ENCODE measurements at places on chromosomes 5 and 9. TPM values are rescaled to one million over a fixed set of nuclear protein-coding genes. Genes with fewer than 3 reads are reported as not detected.

SH3TC2 gene
- 1.3 TPM for total RNA-seq

MIGA2 gene
- 29.9 TPM for total RNA-seq

STC2 gene
- 2.7 TPM for total RNA-seq

ESM1 gene
- 0.38 TPM for total RNA-seq

PIP5K1B gene
- 10.1 TPM for total RNA-seq

IRX2 gene
- 44.2 TPM for total RNA-seq

PCSK5 gene
- 14.7 TPM for total RNA-seq

AQP3 gene
- 135 TPM for total RNA-seq

LCN6 gene
- 16.0 TPM for total RNA-seq

CNTLN gene
- 8.0 TPM for total RNA-seq

NIPSNAP3A gene
- total RNA-seq = 27.9 TPM

DUSP1 gene
- total RNA-seq = 172 TPM

NTRK2 gene
- 41.2 TPM for total RNA-seq

RASA1 gene
- 25.5 TPM for total RNA-seq

GRCh38 chr5:126099077-126099476, 324.1 kb upstream of the GRAMD2B start:
- H3K27ac ChIP-seq = no peak overlapping the region
- no peak overlapping the region for H3K4me3 ChIP-seq
- H3K27me3 ChIP-seq = no peaks in the 10 kb centered on the region
- no peak for DNase-seq
- H3K36me3 ChIP-seq = no peaks in the 10 kb centered on the region

DNA sequence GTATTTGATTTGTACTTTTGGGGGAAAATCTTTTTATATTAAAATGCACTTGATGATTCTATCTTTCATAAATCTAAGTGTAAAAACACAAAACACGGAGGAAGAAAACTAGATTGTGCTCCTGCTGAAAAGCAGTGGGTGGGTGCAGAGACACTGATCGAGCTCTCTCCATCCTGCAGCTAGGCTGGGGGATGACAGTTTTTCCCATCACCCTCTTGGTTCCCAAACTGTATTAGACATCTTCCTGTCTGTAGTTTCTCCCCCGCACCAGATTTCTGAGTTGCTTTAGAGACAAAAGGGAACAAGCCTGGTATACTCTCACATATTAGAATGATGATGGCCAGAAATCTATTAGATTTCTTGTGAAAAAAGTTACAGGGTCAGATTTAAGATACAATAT, 99.6 kb downstream of the FAM114A2 start:
- no peaks in the 10 kb centered on the region for H3K4me1 ChIP-seq
- no peak for DNase-seq
- no peaks in the 10 kb centered on the region for H3K36me3 ChIP-seq
- no peak overlapping the region for H3K27ac ChIP-seq
- H3K4me3 ChIP-seq = no peak overlapping the region
- no peaks in the 10 kb centered on the region for H3K27me3 ChIP-seq

DNA sequence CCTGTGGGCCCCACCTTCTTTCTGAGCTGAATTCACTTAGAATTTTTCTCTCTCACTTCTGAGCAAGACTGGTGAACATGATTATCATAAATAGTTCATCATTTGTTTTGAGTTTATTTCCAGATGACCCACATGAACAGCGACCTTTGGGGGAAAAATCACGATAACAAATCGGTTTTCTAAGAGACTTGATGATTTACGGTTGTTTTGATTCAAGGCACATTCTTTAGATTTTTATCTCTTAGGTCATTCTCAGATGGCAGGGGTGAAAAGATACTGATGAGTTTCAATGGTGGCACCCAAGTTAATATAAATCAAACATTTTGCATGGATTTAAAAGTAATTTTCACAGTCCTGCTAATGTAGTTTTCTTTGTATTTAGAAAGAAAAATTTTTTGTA, 95.1 kb downstream of the DMXL1 start:
- no peaks in the 10 kb centered on the region for H3K4me1 ChIP-seq
- no peaks in the 10 kb centered on the region for H3K27me3 ChIP-seq
- no peak overlapping the region for H3K27ac ChIP-seq
- H3K36me3 ChIP-seq = no peaks in the 10 kb centered on the region

DNA sequence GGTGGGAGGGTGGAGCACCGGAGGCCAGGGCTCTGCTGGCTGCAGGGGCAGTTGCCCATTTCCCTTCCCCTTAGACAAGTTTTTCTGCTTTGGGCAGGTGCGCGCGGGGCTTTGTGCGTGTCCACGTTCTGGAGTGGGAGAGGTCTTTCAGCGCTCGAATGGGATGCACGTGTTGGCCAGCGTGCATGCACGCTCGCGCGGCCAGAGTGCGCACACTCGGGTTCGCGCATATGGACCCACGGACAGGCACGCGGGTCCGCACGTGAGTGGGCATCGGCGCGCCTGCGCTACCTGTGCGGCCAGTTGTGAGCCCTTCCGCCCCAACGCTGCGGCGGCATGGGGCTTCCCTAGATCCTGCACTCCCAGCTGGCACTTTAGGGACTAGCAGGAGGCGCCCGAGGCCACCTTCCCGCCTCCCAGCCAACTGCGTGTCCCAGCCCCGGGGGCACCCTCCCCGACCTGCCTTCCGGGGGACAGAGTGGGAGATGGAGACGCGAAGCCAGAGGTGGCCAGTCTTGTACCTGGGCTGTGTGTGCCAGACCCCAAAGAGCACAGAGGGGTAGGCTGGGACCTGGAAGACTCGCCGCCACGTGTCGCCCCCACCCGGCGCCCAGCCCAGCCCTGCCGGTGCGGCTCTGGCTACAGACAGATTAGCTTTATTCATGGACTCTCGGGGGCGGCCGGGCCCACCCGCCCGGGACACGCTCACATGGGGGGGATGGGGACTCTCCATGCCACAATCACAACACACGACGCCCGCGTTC, 9.8 kb upstream of the GPRIN1 start:
- H3K36me3 ChIP-seq = no peaks in the 10 kb centered on the region
- DNase-seq = no peak
- no peak overlapping the region for H3K4me3 ChIP-seq
- peaks cover 17% of the 10 kb centered on the region for H3K27me3 ChIP-seq

- H3K4me1 ChIP-seq = no peaks in the 10 kb centered on the region
- H3K27ac ChIP-seq = no peak overlapping the region
- no peak overlapping the region for H3K4me3 ChIP-seq
- H3K27me3 ChIP-seq = no peaks in the 10 kb centered on the region
- no peak for DNase-seq
Observed at GRCh38 chr5:96031811-96032261, 70.2 kb upstream of the ELL2 start.

DNA sequence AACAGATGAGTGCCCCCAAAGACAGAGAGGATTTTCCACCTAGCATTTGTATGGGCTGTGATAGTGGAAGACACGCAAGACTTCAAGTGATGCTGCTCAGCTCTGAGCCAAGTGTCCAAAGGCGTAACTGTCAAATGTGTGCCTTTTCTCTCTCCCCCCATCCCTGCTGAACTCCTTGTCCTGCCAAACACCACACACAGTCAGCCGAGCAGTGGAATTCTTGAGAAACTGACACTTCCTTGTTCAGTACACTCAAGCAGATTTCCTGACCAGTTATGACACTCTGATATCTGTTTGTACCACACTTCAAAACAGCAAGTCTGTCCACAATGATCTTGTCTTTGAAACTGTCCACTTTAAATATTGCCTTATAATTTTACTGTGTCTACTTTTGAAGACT, 166.4 kb downstream of the PIK3R1 start:
- no peaks in the 10 kb centered on the region for H3K36me3 ChIP-seq
- no peaks in the 10 kb centered on the region for H3K27me3 ChIP-seq
- H3K4me3 ChIP-seq = no peak overlapping the region

DNA sequence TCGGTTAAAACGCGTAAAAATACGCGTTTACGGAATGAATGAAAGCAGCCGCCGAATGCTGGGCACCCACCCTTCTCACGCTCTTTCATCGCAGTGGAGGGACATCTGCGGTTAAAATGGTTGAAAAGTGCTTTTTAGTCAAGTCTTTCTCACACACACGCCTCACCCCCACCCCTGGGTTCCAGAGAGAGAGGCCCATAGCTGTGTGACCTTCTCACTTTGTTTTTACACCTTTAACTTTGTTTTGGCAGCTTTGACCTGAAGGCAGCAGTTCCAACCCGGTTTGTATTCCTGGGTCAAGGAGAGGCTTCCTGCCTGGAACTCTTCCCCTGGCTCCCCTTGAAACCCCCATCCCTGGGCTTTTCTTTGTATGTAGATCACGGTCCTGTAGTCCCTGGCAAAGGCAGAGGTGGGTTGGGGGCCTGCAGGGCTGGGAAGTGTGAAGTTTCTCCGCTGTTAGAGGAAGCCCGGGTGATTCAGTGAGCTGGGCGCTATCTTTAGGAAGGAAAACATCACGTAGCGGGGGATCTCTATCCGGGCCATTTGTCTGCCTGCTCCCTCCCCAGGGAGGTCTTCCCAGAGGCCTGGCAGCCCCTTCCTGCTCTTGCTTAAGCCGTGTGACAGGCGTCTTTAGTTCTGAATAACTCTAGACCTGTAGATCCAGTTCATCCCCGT, 29.6 kb downstream of the SPRY4 start:
- no peak overlapping the region for H3K27ac ChIP-seq
- no peaks in the 10 kb centered on the region for H3K4me1 ChIP-seq
- no peak for DNase-seq
- H3K4me3 ChIP-seq = no peak overlapping the region

- H3K4me1 ChIP-seq = no peaks in the 10 kb centered on the region
- no peak overlapping the region for H3K27ac ChIP-seq
- no peaks in the 10 kb centered on the region for H3K27me3 ChIP-seq
- H3K4me3 ChIP-seq = no peak overlapping the region
- DNase-seq = no peak
- H3K36me3 ChIP-seq = no peaks in the 10 kb centered on the region
Observed at GRCh38 chr5:144812763-144813162, 642.1 kb downstream of the KCTD16 start.

- no peak overlapping the region for H3K4me3 ChIP-seq
- H3K4me1 ChIP-seq = peaks cover 34% of the 10 kb centered on the region
- H3K36me3 ChIP-seq = no peaks in the 10 kb centered on the region
- peak overlapping the region; percentile 39 for H3K27ac ChIP-seq
- DNase-seq = no peak
Observed at GRCh38 chr5:173746047-173746646, 129.7 kb upstream of the BOD1 start.

GRCh38 chr5:163473635-163474243, 13.3 kb downstream of the HMMR start:
- no peaks in the 10 kb centered on the region for H3K4me1 ChIP-seq
- H3K36me3 ChIP-seq = no peaks in the 10 kb centered on the region

GRCh38 chr9:122228568-122229484, at the start of gene LHX6:
LHX6 (minus strand) TSS chr9:122228957; CDS start chr9:122228740, 217 bp downstream.
- H3K27me3 ChIP-seq = peaks cover 60% of the 10 kb centered on the region
- H3K27ac ChIP-seq = no peak within 1 kb of the TSS
- peak within 1 kb of the TSS; percentile 37 for H3K4me3 ChIP-seq

DNA sequence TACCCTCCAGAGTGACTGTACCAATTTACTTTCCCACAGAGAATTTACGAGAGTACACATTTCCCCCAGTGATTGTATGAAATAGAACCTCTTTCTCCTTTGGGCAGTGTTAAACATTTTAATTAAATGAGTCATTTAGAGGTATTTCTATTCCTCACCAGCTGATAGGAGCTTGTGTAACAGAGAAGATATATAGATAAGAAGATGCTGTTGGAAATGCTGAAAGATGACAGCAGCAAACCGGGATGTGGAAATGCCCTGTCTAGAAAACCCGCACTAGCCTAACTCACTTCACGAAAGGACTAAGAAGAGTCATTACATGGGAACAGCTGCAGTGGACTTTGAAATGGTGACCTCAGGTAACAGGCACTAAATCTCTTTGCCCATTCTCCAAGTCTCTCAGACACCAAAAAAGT, 68.3 kb downstream of the LPAR1 start:
- no peak for DNase-seq
- no peak overlapping the region for H3K27ac ChIP-seq
- no peaks in the 10 kb centered on the region for H3K27me3 ChIP-seq
- H3K36me3 ChIP-seq = no peaks in the 10 kb centered on the region
- H3K4me3 ChIP-seq = no peak overlapping the region

GRCh38 chr9:19116107-19116790, 11.0 kb downstream of the PLIN2 start:
- H3K36me3 ChIP-seq = peaks cover 56% of the 10 kb centered on the region
- no peaks in the 10 kb centered on the region for H3K4me1 ChIP-seq
- H3K4me3 ChIP-seq = no peak overlapping the region
- no peak for DNase-seq
- no peak overlapping the region for H3K27ac ChIP-seq

DNA sequence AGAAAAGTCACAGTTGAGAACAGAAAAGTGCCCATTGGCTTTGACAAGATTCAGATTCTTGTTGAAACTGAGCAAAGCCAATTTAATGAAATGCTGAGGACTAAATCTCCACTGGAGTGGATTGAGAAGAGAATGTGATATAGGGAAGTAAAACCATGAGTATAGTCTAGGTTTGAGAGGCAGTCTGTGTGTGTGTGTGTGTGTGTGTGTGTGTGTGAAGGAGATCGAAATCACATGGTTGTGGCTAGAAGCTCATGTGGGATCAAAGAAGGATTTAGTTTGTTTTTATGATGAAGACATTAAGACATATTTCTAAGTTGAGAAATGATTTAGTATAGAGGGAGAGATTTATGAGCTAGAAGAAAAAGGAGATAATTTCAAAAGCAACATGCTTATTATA, 275.7 kb upstream of the DAB2 start:
- H3K4me3 ChIP-seq = no peak overlapping the region
- H3K36me3 ChIP-seq = no peaks in the 10 kb centered on the region
- H3K4me1 ChIP-seq = no peaks in the 10 kb centered on the region
- no peaks in the 10 kb centered on the region for H3K27me3 ChIP-seq
- DNase-seq = no peak

- no peaks in the 10 kb centered on the region for H3K4me1 ChIP-seq
- no peak overlapping the region for H3K27ac ChIP-seq
- no peaks in the 10 kb centered on the region for H3K36me3 ChIP-seq
- no peak for DNase-seq
- no peak overlapping the region for H3K4me3 ChIP-seq
Observed at GRCh38 chr5:87347272-87347671, 65.5 kb downstream of the CCNH start.

- H3K27ac ChIP-seq = no peak overlapping the region
- H3K27me3 ChIP-seq = no peaks in the 10 kb centered on the region
- no peak overlapping the region for H3K4me3 ChIP-seq
- no peak for DNase-seq
- no peaks in the 10 kb centered on the region for H3K4me1 ChIP-seq
Observed at GRCh38 chr5:45491368-45491767, 204.8 kb downstream of the HCN1 start.

DNA sequence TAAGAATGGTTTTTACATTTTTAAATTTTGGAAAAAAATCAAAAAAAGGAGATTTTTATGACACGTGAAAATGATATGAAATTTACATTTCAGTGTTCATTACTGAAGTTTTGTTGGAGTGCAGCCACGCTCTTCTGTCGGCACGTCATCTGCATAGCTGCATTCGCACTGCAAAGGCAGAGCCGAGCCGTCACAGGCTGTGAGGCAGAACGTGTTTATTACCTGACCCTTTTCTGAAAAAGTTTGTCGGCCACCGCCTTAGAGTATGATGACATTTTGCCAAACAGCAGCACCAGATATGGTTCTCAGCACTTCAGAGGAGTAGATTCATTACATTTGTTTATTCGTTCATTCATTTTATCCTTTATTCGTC, 24.1 kb downstream of the HRH2 start:
- H3K27me3 ChIP-seq = no peaks in the 10 kb centered on the region
- H3K36me3 ChIP-seq = no peaks in the 10 kb centered on the region
- peaks cover 6% of the 10 kb centered on the region for H3K4me1 ChIP-seq
- peak; percentile 49 for DNase-seq
- no peak overlapping the region for H3K4me3 ChIP-seq

All from kidney (tissue), 22 donors.